ENCODE measurements at places on chromosomes 12 and 14.

GRCh38 chr14:22882529-22883172 is 371 bp upstream of the REM2 start:
- no peak for DNase-seq

DNA sequence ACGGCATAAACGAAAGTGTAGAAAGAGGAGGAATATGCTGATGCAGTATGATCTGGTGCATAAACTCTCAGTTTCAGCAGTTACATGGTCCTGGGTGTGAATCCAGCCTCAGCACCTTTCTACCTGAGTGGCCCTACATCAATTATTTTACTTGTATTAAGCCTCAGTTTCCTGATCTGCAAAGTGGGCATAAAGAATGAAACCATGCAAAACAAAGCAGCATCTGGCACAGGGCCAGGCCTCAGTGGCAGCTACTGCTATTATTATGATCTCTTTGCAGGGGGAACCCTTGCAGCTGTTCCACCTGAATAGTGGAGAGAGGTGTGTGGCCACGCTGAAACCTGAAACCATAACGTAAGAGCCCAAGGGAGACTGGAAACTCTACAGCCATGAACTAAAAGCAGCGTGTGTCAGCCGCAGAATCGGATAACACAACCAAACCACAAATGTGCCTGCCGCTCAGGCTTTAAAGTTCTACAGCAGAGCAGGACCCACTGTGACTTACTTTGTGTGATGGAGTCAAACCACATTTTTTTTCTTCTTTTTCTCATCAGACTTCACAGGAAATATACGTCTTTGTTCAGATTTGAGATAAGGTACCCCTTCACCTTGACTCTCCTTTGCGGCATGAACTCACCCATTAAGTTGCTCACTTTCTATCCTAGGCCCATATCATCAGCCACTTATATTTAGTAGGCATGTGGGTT is 29.2 kb upstream of the FOS start:
- peak; percentile 89 for DNase-seq

GRCh38 chr14:76810953-76811400 is 1.7 kb downstream of the ANGEL1 start:
- no peak for DNase-seq

DNA sequence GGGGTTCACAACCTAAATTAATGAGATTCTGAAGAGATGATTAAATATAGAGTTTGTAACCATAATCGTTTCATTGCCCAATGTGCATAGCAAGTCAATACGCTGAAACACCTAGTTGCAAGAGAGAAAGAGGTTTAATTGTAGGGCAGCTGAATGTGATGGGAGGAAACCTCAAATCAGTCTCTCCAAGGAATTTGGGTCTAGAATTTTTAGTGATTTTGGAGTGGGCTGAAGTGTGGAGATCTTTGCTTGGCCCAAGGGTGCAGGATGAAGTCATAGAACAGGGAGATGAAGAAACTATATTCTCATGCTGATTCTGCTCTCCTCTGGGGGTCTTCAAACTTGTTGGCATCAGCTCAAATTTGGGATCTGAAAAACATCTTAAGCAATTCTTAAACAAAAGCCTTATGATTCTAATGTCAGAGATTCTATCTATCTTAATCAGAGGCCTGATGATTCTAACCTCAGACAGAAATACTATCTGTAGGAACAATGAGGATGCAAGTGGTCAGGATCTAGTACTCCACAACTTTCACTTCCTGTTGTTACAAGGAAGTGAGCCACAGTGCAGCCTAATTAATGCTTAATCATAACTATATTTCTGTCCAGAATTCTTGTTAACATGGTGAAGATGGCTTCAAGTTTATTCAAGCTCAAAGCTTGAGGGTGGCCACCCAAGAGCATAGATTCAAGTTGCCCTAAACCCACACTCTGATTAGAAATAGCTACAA is 80.2 kb upstream of the FUT8 start:
- no peak for DNase-seq

DNA sequence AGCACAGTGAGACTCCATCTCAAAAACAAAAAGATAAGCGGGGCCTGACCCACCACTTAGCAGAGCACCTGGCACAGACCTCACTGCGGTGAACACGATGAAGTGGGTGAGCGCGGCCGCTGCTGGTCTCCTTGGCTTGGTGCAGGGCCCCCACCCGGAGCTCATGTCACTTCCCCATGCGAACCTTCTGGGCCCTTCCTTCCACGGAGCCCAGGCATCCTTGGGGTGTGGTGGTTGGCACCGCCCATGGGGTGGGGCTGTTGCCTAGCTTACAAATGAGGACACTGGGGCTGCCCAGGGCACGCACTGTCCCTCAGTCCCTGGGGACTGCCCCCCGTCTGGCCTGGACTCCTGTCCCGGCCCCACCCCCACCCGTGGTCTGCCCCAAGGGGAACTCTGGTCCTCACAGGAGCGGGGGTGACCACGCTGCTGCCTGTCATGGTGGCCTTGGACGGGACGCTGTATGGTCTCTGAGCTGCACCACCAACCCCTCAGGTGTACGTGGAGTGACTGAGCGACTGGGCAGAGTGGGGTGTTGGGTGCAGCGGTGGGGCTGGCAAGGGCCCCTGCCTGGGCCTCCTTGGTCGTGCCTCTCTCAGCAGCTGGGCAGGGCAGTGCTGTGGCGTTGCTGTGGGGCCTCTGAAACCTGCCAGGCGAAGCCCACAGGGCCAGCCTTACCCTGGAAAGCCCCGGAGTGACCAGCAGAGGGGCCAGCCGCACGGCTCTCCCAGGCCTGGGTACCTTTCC is 15.3 kb downstream of the FBRSL1 start:
- no peak for DNase-seq

DNA sequence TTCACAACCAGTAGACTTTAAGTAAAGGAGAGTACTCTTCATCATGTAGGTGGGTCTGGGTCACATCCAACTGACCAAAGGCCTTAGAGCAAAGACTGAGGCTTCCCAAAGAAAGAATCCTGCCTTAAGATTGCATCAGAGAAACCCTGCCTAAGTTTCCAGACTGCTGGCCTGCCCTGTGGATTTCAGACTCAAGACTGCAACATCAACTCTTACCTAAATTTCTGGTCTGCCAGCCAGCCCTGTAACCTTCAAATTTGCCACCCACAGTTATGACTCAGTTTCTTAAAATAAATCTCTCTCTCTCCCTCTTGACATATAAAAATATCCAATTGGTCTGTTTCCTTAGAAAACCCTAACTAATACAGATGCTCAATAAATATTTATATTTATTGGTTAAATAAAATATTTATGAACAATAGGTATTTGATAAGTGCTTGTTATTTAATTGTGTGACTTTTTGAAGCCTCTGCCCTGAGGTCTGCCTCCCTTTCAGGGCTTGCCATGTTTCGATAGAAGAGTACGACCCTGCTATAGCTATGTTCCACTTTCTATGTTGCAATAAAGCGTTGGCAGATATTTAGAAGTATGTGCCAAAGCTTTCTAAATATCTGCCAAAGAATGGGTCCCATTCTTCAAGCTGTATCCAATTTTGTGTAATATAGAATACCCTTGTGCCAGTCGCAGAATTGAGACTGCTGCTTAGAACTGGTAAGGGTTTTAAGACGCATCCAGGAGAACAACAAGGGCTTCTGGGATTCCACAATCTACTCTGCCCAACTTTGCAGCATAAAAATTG is 65.7 kb downstream of the TMEM30B start:
- no peak for DNase-seq

GRCh38 chr12:25943940-25944339 is 14.5 kb upstream of the RASSF8 start:
- DNase-seq = no peak

DNA sequence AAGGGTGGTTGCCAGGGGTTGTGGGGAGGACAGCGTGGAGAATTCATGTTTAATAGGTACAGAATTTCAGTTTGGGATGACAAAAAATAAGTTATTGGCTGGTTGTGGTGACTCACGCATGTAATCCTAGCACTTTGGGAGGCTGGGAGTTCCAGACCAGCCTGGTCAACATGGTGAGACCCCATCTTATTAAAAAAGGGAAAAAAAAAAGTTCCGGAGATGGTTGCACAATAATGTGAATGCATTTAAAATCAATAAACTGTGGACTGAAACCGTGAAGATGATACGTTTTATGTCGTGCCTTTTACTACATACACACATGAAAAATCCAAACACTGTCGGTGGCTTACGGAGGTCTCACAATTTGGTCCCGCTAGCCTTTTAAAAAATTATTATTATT is 20.5 kb downstream of the GALNT6 start:
- no peak for DNase-seq

DNA sequence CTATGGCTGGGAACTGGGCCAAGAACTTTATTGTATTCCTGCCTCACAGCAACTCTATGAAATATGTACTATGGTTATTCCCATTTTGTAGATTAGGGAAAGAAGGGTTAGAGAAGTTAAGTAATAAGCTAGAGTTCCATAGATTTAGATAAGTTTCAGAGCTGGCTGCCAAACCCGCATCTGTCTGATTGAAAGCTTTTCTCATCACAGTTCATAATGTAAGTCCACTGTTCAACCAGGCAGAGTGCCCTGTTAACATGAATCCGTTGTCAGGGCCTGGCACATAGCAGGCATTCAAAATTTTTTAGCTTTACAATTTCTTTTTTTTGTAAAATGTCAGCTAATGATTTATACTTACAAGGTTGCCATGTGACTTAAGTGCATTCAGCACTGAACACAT is 467.3 kb downstream of the NRXN3 start:
- DNase-seq = no peak

Measured in naive thymus-derived CD8-positive, alpha-beta T cell (primary cell).